ENCODE measurements at places on chromosomes 4 and X.

GRCh38 chrX:68692651-68693050, 45.2 kb downstream of the STARD8 start:
- no peak for DNase-seq

DNA sequence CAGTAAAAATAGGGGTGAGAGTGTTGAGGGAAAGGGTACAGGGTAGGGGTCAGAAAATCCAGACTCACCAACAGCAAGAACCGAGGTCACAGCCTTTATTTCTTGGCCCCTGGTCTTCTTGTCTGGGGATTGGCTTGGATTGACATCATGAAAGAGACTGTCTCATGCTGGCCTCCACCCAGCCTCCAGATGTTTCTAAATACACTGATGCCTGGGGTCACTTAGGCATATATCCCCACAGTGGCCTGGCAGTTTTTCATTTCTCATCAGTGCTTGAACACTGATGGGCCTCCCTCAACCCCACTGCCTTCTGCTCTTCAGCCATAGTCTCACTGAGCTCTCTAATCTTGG, 173.9 kb downstream of the RTL9 start:
- no peak for DNase-seq

- no peak for DNase-seq
Measured at GRCh38 chr4:168511780-168512489, 15.1 kb downstream of the PALLD start.

DNA sequence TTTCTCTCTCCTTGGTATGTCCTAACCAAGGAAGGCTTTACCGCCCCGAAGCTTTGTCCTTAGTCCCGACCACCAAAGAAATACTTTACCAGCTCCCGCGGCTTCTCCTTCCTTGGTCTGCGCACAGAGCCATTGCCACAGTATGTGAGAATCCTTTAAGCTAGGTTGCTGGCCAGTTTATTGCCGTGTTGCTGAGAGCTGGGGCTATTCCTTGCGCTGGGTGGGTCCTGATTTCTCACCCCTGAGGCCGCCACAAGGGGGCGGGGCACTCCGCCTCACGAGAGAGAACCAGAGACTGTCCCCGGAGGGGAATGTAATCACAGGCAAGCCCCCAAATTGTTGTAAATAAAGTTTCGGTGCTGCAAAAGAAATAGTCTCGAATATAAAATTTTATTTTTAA, 331.0 kb upstream of the PCDH10 start:
- DNase-seq = no peak

DNA sequence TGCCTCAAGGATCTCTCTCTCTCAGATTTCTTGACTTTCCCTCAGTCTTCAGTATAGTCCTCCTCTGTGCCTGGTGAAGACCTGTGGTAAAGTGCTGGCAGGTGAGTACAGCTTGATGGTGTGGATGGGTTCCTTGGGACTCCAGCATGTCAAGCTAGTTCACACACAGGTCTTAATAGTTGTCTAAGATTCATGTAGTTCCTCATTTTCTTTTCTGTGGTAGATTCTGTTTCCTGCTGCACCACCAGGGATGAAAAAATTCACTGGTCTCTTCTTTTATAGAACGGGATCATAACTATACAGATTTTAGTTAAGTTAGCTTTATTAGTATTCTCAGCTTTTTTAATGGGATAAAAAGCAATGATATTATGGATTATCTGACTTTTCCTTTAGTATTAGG, 32.5 kb upstream of the PAQR3 start:
- DNase-seq = no peak

DNA sequence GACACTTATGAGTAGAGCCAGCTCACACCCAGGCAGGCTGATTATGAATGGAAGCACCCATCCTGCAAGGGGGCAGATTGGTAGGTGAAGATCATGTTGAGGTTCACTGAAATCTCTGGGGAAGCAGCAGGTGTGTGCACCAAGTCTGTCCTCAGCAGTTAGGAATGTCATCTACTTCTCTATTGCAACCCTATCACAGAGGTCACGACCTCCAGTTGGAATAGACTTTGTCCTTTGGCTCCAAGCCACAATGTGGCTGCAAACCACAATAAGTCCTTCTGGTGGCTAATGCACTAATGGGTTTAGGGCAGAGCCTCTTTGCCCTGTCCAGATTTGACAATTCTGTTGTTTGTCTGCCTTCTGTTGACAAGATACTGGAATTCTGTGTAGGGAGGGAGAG, 1056.7 kb downstream of the PCDH19 start:
- no peak for DNase-seq

DNA sequence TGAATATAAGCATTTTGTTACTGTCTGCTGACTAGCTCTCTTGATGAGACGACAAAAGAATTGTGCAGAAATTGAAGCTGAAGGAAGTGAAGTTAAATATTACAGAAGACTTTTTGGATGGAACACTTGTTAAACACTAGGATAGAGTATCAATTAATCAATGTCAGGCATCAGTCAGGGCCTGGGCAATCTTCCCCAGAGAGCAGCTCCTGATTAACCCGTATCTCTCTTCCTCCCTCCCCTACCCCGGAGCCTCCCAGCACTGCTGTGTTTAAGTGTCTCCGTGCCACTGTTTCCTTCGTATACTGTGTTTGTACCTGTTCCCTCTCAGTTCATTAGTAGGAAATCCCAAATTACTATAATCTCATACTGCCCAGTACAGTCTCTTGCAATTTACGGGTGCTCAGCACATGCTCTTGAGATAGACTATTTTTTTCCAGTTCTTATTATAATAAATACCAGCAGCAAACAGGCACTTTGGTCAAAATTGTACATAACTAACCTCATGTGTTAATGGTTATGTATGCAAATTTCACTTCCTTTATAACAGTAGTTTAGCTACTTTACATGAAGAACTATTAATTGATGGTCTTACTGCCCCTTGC, 765.7 kb upstream of the FTHL17 start:
- DNase-seq = no peak

- no peak for DNase-seq
Measured at GRCh38 chrX:95728446-95728845, 956.2 kb upstream of the DIAPH2 start.

- peak; percentile 49 for DNase-seq
Measured at GRCh38 chr4:182206266-182206665, 36.9 kb upstream of the TENM3 start.

GRCh38 chrX:54891573-54891972, 29.1 kb upstream of the TRO start:
- DNase-seq = no peak

GRCh38 chrX:11423362-11423818, 130.2 kb downstream of the AMELX start:
- no peak for DNase-seq

All from DMS79 treated with DMSO at 0.1 percent for 48 hours (cell line).